HepG2 (cell line): ENCODE measurements at places on chromosomes 11 and 22.
A peak's percentile ranks its signal among the peaks of the same experiment; 100 is the strongest.

GRCh38 chr11:31800398-31801265, 10.5 kb downstream of the PAX6 start:
- no peak for DNase-seq

GRCh38 chr11:32870676-32871075, 21.9 kb upstream of the QSER1 start:
- DNase-seq: no peak

- no peak for DNase-seq
Observed at GRCh38 chr11:76885390-76886097, 24.8 kb downstream of the ACER3 start.

DNA sequence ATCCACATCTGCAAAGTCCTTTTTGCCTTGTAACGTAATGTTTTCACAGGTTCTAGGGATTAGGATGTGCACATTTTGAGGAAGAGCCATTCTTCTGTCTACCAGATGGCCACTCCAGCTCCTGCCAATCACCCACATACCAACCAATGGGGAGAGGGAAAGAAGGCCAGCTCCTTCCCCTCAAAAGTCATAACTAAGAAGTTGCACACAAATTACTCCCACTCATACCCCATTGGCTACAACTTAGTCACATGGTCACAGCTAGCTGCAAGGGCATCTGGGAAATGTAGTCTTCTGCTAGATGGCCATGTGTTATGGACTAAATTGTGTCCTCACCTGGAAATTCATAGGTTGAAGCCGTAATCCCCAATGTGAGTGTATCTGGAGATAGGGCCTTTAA, 15.4 kb upstream of the MYOD1 start:
- no peak for DNase-seq

GRCh38 chr11:66869567-66869870, 12.7 kb downstream of the LRFN4 start:
- DNase-seq: no peak

DNA sequence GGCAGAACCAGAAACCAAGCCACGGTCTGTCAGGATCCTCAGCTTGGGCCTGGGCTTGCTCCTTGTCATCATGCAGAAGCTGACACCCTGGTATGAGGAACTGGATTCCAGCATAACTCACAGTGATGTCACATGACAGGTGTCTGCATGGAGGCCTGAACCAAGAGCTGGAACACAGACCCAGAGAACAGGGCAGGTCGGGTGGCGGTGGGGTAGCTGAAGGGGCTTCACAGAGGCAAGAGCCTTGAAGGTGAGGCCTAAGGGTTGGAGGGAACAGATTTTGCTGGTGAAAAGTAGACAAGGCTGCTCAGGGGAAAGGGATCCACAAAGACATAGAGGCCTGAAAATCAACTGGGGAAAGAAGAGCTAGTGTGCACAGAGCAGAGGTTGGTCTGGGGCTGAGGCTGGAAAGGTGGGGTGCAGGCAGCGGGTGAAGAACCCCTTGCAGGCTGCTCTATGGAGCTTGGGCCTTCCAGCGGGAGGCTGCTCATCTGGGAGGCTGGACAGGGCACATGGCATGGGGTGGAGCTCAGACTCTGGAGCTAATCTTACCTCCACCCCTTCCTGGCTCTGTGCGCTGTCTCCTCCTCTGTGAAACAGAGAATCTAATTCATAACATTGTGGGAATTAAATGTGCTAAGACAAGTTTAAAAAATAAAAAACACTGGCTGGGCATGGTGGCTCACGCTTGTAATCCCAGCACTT, 18.4 kb upstream of the RPS3 start:
- DNase-seq: peak; percentile 60

GRCh38 chr11:95135880-95136279, 46.2 kb downstream of the ENDOD1 start:
- no peak for DNase-seq

- DNase-seq: peak; percentile 31
Observed at GRCh38 chr11:102197670-102198139, 87.5 kb downstream of the YAP1 start.

DNA sequence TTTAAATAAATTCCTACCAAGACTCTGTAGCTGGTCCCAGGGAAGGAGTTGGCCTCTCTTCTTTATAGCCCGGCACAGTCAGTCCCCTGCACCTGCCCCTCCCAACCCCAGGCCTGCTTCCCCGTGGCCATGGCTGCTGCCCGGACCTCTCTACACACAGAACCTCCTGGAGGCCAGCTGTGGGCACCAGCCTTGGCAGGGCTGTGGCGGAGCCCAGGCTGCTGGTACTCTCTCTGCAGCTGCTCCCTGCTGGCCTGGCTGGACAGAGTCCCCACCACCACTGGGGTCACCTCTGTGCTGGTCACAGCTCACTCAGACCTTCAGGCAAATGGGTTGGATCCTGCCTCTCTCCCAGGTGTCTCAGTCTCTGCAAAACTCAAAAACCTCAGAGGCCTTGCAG, 69.3 kb downstream of the LRP5 start:
- DNase-seq: no peak

DNA sequence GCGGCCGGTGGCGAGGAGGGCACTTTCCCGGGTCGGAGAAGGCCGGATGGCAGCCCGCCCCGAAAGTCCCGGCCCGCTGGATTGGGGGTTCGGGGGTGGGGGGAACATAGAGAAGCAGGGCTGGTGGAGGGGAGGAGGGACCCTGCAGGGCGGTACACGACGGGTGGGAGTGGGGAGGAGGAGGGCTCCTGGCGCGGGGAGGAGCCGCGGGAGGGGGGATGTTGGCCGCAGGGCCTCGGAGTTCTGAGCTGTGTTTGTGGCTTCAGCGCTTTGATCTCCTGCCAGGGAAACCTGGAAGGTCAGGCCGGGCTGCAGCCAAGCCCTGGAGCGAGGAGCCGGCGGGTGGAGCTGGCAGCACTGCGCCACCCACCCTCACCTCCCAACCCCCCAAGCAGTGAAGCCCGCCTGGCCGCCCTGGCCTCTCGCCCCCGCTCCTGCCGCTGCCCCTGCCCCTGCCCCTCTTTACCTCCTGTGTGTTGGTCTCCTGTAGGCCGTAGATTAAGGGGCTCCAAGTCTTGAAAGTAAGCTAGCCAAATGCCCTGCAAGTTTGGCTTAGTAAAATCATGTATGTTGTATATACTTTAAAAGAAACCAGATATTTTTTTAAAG, 30.9 kb downstream of the C22orf31 start:
- peak; percentile 93 for DNase-seq

GRCh38 chr11:77170107-77170506, 42.1 kb downstream of the MYO7A start:
- no peak for DNase-seq

- DNase-seq: no peak
Observed at GRCh38 chr22:33380789-33381530, 322.8 kb upstream of the SYN3 start.

- no peak for DNase-seq
Observed at GRCh38 chr22:42256220-42256619, 14.2 kb downstream of the TCF20 start.

DNA sequence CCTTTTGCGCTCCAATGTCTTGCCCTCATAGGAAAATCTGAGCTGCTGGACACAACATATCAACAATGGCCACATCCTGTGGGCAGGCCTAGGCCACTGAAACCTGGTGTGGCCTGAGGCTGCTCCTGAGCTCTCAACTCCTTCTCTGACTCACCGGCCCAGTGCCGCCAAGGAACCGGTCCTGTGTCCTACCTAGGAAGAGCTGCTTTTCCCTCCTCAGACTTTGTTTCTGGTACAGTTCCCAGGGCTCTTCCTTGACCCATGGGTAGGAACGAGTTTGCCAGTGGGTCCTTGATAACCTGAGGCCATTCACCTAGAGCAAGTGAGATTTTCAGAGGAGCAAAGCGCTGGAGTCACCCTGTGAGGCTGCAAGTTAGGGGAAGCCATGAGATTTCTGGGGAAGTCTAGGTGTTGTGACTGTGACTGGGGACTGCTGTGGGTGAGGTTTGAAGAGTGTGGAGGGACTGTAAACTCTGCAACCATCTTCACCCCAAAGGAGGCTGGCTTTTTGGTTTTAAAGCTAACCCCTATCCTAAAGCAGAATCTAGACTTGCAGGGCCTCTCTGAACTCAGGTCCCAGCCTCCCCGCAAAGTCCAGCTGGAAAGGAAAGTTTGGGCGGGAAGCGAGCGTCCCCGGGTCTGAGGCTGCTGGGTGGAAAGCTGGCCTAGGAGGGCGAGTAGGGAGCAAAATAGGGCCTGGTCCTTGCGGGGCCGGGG, 12.0 kb upstream of the PAX6 start:
- DNase-seq: no peak
